ENCODE measurements at places on chromosomes 12 and 14.

DNA sequence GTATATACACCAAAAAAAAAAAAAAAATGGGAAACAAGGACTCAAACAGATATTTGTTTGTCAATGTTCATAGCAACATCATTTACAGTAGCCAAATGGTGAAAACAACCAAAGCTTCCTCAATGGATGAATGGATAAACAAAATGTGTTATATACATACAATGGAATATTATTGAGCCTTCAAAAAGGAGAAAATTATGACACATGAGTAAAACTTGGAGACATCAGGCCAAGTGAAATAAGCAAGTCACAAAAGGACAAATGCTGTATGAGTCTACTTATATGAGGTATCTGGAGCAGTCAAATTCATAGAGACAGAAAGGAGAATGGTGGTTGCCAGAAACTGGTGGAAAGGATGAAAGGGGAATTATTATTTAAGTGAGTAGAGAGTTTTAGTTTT is 7.8 kb downstream of the RNASE9 start:
- DNase-seq = no peak

- no peak for DNase-seq
These were observed 73.9 kb downstream of the PPP1R36 start for GRCh38 chr14:64623554-64624165.

GRCh38 chr14:61395115-61395725 is 73.8 kb downstream of the PRKCH start:
- DNase-seq = no peak

DNA sequence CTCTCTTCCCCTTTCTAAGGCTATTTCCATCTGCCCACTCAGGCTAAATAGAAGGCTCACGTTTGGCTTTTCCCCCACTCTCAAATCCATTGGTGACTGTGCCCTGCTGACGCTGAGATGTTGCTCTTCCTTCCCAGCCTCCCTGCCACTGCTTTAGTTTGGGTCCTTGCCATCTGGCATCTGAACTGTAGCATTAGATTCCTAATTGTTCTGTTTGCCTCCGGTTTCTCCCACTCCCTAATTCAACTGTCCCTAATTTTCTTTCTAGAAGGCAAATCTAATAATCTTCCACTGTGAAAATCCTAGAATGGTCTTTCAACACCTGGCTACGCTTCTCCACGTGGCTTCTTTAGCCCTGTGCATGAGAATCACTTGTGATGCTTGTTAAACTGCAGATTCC is 37.6 kb upstream of the SMOC1 start:
- DNase-seq = no peak

DNA sequence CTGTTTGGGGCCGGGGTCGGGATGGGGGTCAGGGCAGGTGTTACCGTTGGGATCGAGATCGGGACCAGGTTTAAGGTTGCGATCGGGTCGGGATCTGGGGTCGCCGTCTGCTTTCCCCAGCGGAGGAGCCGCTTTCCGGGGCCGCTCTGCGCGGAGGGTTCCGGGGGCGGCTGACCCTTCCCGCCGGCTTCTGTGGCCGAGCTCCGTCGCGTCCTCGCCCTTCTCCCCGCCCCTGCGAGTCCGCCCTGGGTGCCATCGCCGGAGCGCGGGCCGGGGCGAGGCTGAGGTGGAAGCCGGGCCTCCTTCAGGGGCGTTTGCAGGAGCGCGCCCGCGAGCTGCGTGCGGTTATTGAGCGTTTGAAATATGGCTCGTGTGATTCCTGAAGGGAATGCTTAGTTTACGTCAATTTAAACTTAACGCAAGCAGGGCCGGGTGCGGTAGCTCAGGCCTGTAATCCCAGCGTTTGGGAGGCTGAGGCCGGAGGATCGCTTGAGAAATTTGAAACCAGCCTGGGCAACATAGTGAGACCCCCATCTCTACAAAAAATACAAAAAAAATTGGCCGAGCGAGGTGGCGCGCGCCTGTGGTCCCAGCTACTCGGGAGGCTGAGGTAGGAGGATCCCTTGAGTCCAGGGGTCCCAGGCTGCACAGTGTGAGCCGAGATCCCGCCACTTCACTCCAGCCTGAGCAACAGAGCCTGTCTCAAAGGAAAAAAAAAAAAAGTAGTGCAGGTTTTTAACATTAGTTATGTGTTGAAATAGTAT is 620 bp downstream of the PGAM5 start:
- DNase-seq = peak; percentile 40

DNA sequence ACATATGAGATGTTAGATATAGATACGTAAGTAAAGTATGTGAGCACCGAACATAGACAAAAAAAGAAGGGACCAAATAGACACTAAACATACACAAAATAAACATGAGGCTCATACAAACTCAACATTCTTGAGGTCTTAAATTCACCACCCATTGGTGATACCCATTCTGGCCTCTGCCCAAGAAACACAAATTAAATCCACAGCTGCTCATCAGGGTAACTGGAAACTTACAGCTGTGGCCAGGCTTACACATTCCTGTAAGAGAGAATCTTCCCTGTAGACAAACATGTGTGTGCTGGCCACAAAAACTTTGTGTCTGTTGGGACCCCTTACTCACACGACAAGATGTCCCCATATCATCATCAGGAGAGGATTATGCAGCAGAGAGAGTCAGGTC is 22.4 kb downstream of the MAGOHB start:
- no peak for DNase-seq

DNA sequence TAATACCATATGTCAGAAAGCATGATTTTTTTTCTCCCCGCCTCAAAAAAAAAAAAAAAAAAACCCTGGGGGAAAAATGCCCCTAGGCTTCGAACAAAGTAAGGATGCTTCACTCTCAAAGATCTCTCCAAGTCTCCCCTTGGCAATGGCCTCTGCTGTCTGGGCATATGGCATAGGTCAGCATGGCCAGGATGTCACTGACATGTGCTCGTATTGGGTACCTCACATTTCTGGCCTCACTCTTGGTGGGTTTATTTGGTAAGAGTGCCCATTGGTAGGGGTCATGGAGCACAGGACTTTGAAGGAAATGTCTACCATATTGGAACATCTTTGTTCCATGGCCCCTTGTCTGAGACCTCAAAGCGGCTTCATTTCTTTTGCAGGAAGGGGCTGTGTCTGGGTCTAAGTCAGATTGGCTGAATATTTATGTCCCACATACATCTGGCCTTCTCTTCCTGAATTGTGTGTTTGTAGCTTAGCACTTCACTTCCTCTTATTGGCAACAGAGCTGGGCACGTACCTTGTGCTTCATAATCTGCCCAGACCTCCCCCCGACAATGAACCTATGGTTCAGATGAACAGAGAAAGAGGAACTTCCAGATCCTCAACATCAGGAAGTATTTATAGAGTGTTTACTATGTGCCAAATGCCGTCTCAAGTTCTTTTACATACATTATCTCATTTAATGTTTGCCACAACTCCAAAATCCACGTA is 36.3 kb upstream of the OAS1 start:
- DNase-seq = peak; percentile 50

- no peak for DNase-seq
These were observed 135.2 kb upstream of the RFLNA start for GRCh38 chr12:124159655-124160054.

DNA sequence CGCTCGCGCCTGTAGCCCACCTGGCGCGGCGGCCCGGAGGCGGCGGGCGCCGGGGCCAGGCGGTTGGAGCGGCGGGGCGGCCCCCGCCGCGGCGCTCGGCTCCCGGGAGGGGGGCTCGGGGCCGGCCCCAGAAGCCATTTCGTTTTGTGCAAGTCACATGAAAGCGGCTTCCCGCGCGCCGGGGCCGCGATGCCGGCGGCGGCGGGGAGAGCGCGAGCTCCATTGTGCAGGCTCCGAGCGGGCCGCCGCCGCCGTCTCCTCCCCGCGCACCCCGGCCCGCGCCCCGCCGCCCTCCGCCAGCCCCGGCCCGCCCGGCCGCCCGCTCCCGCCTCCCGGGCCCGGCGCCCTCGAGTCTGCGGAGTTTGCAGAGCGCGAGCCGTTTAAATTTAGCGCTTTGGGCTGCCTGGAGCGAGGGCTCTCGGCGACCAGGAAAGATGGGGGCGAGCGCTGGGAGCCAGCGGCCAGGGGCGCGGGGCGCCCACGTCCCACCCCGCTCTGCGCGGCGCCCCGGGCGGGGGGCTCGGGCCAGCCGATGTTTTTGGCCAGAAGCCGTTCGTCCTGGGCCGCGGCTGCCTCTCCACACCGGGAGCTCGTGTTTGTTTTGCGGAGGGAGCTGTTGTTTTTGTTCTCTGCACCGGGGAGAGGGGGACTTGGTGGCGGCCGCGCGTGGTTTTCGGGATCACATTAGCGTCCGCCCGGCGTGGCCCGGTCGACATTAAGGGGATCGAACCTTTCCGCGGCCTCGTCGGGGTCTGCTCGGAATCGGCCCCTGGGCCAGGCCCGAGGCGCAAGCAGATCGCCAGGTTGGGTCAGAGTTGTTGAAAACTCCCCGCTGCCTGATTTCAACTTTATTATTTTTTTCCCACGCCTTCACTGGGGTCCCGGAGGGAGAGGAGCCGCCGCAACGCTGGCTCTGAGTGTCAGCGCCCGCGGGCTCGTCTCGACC is 982 bp downstream of the BCL7A start:
- DNase-seq = peak; percentile 39

GRCh38 chr14:20143911-20144310 is 5.3 kb downstream of the OR4N5 start:
- DNase-seq = peak; percentile 35

- no peak for DNase-seq
These were observed 64.3 kb upstream of the DIO3 start for GRCh38 chr14:101496776-101497683.

DNA sequence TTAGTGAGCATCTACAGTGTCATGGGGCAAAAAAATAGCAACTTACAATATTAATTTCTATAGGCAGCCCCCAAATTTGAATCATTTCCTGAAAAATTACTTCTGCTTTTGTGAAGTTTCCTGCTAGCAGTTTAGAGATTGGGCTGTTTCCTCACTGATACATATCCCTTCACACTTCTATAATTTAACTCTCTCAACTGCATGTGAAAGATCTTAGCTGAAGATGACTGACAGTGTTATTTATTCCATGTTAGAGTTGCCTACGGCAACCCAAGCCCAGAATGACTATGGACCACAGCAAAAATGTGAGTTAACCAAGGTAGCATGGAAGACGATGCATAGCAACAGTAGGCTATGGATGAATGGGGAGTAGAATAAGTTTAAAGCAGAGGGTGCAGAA is at the start of gene KLRG1:
TSS of gene KLRG1 (plus strand) at position 134 of the 400 bp plus-strand sequence. CDS start at position 224, 90 bp downstream.
- DNase-seq = no peak

DNA sequence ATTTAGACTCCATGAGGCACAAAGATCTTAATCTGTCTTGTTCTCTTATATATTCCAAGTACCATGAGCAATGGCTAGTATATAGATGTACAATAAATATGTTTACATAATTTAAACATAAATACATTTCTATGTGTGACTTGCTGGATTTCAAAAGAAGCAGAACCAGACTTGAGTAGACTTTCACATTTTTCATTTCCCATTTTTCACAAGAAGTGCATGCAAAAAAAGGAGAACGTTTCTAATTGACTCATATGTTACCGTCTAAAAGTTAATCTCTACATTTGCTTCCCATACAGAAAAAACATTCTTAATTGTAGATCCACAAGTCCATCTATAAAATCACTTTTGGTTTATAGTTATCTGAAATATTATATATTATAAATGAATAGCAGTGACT is 256.5 kb upstream of the USP15 start:
- no peak for DNase-seq

DNA sequence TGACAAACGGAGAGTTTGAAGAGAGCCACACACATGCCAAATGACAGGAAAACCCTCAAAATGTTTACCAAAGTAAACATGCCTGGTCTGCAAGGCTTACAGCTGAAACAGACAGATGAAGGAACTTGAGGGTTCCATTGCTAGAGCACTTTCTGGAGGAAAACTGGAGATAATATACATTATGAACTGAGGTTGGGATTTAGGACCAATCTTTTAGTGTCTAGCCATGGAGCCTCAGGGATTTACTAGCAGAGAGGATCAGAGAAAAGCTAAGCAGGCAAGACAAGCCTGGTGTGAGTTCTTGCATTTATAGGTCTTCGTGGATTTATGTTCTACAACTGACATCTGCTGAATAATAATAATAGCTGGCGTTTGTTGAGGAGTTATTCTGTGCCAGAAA is 205.3 kb downstream of the AEBP2 start:
- DNase-seq = no peak

- no peak for DNase-seq
These were observed 6.7 kb upstream of the CPNE8 start for GRCh38 chr12:38912116-38912515.

GRCh38 chr14:104419865-104420505 is 159.6 kb upstream of the C14orf180 start:
- DNase-seq = no peak

DNA sequence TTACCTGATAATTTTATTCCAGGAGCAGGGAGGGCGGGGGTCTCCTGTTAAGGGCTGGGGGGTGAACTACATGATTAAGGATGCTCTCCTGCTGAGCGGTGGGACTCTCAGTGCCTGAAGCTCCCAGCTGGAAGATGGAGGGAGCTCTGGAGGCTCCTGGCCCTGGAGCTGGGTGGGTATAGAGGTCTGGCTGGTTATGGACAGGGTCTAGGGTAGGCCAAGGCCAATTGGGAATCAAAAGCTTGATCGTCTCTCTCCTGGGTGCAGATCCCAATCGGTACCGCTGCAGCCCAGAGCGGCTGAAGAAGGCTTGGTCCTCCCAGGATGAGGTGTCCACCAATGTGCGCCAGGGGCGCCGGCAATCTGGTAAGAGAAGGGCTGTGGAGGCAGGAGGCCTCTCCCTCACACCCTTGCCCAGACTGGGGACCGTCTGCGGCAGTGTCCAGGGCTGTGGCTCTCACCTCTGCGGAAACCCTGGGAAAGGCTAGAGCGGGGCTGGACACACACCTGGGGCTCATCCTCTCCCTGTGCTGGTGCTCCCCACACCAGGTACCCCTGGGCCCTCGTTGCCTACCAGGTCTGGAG is 28.4 kb downstream of the PLEKHG3 start:
- DNase-seq = no peak

GRCh38 chr14:67228325-67228984 is 12.8 kb upstream of the PALS1 start:
- no peak for DNase-seq

DNA sequence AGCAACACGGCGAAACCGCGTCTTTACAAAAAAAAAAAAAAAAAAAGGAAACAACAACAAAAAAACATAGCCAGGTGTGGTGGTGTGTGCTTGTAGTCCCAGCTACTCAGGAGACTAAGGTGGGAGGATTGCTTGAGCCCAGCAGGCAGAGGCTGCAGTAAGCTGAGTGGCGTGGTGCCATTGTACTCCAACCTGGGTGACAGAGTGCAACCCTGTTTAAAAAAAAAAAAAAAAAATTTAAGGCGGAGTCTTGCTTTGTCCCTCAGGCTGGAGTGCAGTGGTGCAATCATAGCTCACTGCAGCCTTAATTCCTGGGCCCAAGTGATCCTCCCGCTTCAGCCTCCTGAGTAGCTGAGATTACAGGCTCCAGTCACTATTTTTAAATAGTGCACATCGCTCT is 18.2 kb upstream of the FIGNL2 start:
- DNase-seq = no peak

- DNase-seq = no peak
These were observed 41.8 kb upstream of the CRY1 start for GRCh38 chr12:107135177-107135576.

GRCh38 chr12:102562836-102563425 is 82.6 kb upstream of the IGF1 start:
- DNase-seq = no peak

- no peak for DNase-seq
These were observed 340.1 kb downstream of the BCL11B start for GRCh38 chr14:98931911-98932310.
